ENCODE measurements at places on chromosomes 1 and 21.

GRCh38 chr1:246959944-246960693 is 28.4 kb upstream of the AHCTF1 start:
- no peak for DNase-seq

DNA sequence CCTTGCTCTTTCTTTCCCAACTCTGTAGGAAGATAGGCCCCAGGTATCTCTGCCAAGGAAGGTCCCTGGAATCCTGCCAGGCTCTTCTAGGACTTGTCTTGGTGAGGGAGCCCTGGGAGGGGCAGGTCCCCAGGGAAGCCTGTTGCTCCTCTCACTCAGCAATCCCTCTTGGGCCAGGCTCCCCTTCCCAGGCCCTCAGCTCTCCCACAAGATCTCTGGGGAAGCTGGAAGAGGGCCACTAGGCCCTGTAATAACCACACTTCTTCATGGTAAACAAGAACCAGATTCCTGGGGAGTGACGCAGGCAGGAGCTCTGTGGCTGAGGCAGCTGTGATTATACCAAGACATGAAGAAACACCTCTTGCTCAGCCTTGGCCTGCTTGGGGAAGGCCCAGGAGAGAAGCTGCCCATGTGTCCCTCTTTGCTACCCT is 9.9 kb upstream of the MAPKAPK2 start:
- no peak for DNase-seq

DNA sequence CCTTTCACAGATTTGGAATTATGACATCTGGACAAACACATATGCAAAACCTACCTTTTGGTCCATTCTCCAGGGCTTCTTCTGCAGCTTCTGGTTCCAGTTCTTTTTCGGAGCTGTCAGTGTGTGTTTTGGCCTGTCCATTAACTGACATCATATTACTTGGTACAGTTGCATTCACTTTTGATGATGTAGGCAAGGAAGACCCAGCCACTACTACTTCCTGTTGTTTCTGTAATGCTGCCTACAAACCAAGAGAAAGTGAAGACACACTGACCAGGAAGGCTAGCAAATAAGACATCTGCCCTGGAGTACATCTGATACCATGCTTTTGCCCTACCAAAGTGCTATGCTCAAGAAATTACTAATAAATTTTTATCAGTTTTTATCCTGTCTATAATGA is 31.9 kb downstream of the ACBD3 start:
- DNase-seq, result no peak

GRCh38 chr1:24666794-24667193 is 23.7 kb downstream of the SRRM1 start:
- no peak for DNase-seq

DNA sequence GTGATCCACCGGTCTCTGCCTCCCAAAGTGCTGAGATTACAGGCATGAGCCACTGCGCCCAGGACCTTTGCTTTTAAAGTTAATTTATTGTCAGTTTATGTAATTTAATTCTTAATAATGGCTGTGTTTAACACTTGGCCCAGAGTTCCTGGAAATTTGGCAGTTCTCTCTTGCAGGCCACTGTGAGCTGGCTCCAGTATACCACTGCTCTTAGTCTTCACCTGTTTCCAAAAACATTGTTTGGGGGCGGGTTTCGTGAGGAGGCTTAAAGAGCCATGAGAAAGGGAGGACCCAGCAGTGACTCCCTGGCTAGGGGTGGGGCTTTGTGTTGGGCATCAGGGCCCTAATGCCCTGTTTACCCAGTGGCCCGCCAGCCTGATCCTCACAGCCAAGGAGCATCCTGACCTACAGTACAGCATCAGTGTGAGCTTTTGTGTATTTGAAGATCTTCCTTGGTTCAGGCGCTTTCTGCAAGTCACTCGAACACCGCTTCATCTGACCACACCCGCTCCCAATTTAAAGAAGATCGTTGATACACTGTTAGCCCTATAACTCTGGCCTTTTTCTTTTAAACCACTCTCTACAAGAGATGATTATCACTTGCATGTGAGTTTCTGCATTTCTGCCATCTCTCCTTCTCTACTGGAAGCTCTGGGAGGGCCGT is 12.0 kb upstream of the BGLAP start:
- no peak for DNase-seq
